CD4-positive, alpha-beta T cell treated with Interleukin-10 for 1 hour (primary cell): ENCODE measurements at places on chromosomes 5 and 9.
A peak's percentile ranks its signal among the peaks of the same experiment; 100 is the strongest.

GRCh38 chr5:177403102-177403791 lies 2.8 kb upstream of the PFN3 start:
- DNase-seq: peak; percentile 63

GRCh38 chr5:158965334-158965733 lies 134.4 kb downstream of the EBF1 start:
- no peak for DNase-seq

DNA sequence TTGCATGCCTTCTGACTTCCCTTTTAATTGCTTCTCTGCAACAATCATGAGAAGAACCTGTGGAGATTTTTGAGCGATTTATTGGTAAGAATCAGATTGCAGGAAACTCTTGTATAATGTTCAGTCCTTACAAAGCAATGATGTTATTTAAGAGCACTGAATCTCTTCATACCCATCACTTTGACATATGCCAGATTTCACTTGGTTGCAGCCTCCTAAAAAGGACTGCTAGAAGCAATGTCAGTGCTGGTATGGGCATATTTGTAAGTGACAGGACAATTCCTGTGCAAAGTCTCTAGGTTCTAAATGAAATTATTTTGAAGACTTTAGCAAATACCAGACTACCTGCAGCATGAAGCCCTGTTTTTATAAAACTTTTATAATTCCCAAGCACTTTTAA lies 2272.7 kb upstream of the WWC1 start:
- no peak for DNase-seq

DNA sequence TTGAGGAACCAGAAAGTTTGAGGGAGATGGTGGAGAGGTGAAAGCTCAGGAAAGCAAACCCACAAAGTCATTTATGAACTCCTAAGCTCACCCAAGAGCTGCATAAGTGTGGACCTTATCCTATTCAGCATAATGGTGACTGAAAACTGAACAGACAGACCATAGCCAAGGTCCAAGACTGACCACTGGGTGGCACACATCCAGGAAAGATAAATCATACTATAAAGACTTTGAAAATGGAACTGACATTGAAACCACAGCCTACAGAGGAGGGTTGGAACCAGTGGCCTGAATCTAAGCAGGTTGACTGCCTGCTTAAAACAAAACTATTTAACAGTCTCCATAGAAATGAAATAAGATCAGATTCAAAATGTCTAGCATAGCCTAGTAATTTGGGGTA lies 121.0 kb upstream of the RGS7BP start:
- no peak for DNase-seq

GRCh38 chr5:55900068-55900467 lies 48.9 kb downstream of the IL31RA start:
- DNase-seq: no peak

GRCh38 chr5:156147261-156147943 lies 179.6 kb upstream of the SGCD start:
- no peak for DNase-seq

DNA sequence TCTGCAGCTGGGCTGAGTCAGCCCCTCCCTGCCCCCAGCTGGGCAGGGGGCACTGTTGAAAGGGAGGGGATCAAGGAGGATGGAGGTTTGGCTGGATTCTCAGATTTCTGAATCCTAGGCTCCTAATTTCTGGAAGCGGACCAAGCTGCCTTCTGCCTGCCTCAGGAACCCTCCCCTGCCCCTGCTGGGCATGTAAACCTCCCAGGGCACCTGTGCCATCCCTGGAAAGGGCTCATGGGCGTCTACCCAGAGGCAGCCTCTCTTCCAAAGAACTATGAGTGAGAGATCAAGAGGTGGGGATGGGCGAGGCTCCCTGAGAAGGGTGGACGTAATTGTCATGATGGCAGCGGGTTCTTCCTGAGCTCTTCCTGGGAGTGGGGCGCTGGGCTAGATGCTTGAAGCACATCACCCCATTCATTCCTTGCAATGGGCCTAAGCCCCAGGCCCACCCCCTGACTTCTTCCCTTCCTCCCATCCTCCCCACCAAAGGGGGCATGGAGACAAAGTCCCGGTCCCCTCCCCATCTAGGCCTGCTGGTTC lies 21.6 kb downstream of the CSF1R start:
- DNase-seq: no peak

GRCh38 chr5:63240063-63240755 lies 661.6 kb downstream of the LRRC70 start:
- DNase-seq: no peak

- DNase-seq: no peak
Measured at GRCh38 chr5:93926831-93927620, 185.6 kb upstream of the POU5F2 start.

DNA sequence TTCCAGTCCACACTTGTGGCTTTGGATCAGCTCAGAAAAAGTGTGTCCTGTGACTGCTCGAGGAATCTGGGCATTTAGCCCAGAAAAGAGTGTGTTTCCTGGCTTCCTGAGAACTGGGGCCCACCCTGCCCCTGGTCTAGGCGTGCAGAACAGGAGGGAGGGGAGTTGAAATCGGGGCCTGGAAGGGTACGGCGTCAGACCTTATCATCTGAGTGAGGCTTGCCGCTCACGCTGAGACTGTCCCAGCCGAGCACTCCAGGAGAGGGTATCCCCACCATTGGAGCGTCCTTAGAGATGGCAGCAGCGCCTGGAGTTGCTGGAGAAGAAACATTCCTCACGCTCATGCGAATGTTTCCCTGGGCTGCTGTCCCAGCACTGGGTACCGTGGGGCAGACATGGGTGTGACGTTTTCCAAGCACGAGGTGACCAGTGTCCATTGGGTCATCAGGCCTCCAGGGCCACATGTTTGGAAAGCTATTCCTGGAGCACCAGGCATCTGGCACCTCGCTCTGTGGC lies 22.5 kb downstream of the NEK6 start:
- no peak for DNase-seq

- DNase-seq: no peak
Measured at GRCh38 chr9:105497704-105498103, 49.9 kb downstream of the FSD1L start.

GRCh38 chr5:5532306-5533076 lies 110.0 kb downstream of the ICE1 start:
- DNase-seq: no peak

DNA sequence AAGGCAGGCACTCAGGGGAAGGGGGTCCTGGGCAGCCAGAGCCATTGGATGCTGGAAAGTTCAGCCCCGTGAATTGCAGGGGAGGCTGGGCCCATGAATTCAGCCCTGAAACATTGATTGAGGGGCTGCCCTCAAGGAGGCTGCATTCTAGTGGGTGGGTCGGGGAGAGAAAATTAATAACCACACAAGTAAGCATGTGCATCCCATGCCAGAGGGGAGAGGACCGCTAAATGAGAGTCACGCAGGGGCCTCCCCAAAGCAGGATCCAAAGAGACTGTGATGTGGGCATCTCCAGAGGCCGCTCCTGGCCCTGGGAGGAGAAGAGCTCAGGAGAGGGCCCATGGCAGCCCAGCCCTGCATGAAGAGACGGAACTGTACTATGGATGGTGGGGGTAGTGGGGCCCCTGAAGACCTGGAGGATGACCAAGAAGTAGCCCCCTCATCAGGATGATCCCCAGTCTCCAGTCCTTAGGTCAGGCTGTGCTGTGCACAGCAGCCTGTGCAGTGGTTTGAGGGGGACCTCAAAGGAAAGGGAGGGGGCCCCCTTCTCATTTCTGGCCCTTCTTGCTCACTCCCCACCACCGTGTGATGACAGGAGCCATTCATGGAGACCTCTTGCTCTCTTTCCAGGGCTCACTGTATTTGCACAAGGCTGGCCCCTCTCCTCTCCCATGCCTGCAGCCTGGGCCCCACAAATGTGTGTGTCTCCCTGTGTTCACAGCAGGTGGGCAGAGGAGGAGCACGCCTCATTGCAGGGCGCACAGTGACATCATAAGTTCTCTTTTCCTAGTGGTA lies 233.6 kb upstream of the IRX1 start:
- DNase-seq: no peak
